Stimulated activated CD8-positive, alpha-beta memory T cell treated with anti-CD3 and anti-CD28 coated beads, Interleukin-2, amount 100 ng/mL, for 1 hour (primary cell): ENCODE measurements at places on chromosomes 1 and 21.

DNA sequence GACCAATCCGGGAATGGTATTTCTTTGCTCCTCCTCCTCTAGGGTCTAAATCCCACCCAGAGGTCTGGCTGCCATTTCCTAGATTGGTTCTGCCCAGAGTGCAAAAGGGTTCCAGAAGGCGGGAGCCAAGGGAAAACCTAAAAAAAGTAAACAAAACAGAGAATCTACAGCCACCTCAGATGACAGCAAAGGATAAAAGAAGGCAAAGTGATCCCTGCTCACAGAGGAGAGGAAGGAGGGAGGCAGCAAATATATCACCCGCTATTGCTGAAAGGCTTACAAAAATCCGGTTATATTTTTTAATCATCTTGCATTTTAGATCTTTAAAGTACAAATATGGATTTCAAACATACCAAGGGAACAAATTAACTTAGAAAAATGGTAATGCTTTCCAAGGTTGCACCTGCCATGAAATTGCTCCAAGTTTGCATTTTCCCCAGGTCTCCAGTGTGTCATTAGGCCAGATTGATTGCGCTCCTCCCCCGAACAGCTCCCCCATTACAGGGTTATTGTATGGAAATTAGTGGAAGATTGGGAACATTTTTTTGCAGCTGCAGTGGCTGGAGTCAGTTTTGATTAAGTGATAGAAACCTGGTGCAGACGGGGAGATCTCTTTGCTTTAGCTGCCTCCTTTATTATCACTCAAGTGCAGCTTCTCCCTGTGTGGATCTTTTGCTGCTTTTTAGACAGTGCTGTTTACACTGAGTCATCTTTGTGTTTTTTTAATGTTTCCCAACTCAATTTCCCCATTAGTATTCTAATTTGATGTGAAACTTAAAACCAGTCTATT, 280.5 kb upstream of the CAMK1G start:
- DNase-seq = no peak

DNA sequence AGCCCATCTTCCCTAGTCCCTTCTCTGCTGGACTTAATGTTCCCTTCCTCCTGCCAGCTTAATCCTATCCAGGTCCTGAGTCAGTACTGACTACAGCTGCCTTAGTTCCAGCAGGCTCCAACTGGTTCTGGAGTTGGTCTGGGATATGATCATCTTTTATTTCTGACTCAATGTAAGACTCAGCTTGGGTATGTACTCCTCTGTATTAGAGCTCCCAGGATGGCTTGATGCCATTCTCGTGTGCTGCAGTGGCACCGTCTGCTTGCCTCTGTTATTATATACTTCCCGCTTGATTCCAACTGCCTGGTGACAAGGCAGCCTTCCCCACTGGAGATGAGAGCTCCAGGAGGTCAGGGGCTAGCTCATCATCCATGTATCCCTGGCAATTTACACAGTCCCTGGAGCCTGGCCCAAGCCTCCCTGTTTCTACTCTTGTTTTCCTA, 164.4 kb upstream of the DPT start:
- DNase-seq = no peak

DNA sequence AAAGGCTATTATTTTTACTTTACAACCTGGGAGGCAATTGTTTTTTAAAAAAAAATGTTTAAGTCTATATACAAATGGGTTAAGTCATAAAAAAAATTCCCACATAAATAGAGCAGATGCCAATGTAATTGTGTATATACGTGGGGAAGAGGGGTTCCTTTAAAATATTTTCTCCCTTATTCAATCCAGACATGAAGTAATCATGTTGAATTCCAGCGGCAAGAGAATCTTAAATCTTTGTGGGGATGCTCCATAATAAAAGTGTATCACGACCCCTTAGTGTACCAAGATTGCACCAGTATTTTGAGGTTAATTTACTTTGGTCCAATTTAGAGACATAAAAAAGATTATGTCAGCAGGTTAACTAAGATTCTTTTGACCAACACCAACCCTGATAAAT, 62.1 kb downstream of the ARID4B start:
- DNase-seq = no peak

DNA sequence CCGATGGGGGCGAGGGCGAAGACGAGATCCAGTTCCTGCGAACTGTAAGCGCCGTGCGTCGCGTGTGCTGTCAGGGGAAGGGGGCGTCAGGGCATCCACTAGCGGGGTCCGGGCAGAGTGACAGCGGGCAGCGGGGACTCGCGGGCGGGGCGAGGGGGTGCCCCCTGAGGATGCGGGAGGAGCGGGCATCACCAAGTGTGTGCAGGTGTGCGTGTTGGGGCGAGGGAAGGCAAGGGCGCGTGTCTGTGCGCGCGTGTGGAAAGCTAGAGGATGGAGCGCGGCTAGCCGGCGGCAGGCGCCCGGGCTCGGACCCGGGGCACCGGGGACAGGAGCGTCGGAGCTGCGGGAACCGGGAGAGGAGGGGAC, 525 bp downstream of the RYR2 start:
- DNase-seq = no peak

GRCh38 chr1:184388319-184388889, 1.6 kb downstream of the C1orf21 start:
- DNase-seq = no peak

DNA sequence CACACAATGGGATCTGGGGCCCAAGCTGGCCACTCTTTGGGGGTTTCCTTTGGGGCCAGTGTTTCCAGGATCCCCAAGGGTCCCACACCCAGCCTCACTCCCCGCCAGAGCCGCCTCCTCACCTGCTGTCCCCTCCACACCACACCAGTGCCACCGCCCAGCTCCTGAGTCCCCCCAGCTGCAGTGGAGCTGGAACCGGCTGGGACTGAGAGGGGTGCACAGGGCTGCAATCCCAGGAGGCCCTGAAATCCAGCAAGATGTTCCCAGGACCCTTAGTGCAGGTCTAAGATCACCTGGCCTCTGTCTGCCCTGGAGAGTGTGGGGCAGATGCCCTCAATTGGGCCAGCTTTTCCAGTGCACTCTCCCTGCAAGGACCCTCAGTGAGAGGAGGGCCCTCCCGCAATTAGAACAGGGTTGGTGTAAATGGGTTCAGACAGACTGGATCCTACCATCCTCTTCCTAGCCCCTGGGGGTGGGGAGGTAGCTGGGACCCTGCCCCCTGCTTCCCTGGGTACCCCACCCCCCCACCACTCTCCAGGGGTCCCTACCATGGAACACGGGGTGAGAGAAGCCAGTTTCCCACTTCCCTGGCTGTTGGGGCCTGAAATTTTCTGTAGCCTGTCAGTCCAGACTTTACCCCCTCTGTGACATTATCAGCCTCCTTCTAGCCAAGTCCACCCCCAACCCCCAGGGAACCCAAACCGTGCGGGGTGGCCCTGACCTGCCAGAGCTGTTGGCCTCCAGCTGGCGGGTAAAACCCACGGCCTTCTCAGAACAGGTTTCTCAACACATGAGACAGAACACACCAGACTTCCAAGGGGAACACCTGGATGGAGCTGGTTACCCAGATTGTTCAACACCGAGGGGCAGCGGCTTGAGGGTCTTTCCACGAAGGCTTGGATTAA, 7.0 kb downstream of the KRTAP10-12 start:
- DNase-seq = no peak

DNA sequence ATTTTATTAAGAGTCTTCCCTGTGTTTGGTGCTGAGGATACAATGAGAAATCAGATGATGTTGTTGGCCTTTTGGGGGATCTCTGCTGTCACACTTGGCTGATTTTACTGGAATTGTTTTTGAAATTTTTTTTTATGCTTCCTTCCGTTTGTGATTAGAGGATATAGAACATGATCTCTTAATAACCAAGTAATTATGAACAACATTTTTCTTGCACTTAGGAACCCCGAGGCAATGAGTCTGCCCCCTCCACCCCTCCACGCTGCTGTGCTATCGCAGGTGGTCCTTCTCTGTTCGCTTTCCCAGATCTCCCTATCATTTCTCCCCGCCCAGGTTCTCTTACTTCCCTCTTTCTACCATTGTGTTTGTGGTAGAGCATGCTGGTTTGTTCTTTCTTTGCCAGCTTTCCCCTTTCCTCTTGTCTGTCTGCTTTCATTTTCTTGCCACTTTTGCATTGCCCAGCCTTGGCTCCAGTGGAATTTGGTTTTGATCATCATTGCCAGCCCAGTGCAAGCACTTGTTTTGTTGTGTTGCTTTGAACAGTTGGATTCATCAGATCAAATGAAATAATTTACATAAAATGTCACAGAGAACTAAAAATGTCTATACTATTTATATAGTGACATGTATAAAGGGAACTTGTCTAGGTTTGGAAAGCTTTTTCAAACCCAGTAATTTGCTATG, 73.1 kb upstream of the SCCPDH start:
- DNase-seq = no peak

DNA sequence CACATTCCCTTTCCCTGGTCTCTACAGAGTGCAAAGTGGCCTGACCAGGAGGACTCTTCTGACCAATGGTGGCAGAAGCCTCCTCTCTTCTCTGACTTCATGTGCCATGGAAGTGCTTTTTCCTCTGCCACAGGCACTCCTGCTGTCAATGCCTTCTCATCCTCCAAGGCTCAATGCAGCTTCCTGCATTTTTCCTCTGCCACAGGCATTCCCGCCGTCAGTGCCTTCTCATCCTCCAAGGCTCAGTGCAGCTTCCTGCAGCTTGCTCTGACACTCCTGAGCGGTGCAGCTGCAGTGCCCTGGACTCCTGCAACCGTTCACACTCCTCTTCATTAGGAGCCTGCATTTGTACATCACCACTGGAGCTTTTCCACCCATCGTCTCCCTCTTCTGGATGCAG, 4.7 kb upstream of the ADARB1 start:
- DNase-seq = no peak

DNA sequence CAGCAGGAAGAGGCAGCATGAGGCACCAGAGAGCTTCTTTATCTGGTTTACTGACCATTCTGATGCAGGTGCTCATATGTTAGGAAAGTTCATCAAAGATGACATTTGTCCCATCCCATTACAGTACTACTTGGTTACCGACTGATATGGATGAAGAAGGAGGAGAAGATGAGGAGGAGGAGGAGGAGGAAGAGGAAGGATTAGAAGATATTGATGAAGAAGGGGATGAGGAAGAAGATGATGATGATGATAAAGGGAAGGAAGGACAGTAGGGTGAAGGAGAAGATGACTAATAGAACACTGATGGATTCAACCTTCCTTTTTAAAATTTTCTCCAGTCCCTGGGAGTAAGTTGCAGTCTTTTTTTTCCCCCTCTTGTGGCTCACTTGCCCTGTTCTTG, 45.1 kb downstream of the ABL2 start:
- no peak for DNase-seq

DNA sequence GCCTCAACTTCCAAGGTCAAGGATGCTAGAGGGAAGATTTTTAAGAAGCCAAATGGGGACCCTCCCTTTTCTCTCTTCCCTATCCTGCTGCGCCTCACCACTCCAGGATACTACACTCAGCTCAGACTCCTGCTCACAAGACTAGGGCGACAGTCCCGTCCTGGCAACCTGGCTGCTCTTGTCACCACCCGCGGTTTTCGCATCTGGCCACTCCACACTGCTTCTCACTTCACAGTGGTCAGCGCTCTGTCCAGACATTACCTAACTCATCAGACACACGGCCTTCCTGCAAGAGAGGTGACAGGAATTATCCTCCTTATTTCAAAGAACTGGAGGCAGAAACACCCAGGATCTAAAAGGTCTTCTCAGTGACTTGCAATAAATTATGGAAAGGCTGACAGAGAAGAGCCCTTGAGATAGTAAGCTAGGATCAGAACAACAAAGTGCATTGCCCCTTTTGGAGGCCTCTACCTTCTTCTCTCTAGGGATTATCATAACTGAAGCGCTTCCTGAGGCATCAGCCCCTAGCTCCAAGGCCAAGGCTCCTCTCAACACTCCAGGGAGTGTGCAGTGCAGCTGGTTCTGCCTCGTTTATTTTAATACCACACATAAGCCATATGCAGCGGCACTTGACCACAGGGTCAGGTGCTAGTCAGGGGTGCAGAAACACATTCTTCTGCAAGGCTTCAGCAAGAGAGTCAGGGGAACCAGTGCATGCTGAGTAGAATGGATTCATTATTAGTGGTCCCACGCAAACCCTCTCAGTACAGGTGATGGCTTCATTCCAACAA, 41.9 kb downstream of the ASTN1 start:
- DNase-seq = no peak

DNA sequence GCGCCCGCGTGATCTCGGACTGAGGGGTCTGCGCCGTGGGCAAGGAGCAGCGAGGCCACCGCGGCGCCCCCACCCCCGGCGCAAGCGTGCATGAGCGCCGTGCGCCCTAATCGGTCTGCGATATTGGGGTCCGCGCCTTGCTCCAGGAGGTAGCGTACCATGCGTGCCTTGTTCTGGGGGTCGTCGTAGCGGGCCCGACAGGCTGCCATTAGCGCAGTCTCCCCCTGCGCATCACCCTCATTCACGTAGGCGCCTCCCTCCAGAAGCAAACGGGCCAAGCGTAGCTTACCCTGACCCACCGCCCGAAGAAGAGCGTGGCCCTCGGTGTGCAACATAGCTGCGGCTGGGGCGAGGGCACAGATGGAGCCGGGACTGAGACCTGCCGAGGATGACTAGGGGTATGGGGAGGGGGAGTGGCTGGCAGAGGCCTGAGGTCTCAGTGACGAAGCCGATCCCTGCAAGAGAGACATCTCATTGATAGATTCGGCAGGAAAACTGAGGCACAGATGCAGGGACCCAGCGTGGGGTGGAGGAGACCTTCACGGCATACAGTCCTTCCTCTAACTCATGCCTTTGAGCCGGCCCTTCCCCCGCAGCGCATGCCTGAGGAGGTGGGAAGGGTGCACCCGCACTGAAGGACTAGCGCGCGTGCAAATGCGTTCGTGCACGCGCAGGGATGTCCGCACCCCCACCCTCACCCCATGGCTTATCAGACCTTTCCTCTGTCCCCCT, 2.8 kb downstream of the ANKRD34A start:
- DNase-seq = no peak

- no peak for DNase-seq
Observed at GRCh38 chr21:45200581-45201296, 87.0 kb downstream of the POFUT2 start.

DNA sequence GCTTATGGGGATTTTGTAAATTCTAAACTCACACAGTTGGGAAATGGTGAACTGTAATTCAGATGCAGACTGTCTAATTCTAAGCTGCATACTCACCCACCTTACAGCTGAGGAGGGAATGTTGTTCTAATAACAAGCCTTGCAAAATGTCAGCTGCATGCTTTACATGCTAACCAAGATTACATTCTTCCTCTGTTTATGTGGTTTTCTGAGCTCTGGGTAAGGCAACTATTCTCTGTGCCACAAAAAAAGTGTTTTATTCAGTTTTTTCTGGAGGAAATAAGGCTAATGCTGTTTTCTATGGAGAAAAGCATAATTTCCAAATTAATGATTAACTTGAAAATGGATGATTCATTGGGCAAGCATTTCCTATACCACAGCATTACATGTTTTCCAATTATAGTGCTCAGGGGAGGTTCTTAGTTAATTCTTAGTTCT, 64.9 kb downstream of the RGS13 start:
- DNase-seq = no peak
